ENCODE measurements at places on chromosomes 1 and 21.

DNA sequence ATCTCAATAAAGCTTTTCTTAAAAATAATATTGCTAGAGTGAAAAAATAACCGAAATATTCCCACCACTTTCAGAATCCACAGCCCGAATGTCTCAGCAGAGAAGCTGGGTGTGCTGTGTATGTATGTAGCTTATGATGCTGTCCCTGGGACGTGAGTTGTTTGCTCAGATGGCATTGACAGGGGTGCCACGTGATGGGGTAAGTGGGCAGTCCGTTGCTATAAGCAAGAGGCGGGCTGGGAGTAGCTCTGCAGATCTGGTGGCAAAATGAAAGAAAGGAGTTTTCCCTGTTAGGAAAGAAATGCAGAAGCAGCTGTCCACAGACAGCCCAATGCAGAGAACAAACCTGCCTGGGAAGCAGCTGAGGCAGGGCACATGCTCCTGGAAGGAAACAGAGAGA is 3.8 kb upstream of the FAM20B start:
- no peak for DNase-seq

DNA sequence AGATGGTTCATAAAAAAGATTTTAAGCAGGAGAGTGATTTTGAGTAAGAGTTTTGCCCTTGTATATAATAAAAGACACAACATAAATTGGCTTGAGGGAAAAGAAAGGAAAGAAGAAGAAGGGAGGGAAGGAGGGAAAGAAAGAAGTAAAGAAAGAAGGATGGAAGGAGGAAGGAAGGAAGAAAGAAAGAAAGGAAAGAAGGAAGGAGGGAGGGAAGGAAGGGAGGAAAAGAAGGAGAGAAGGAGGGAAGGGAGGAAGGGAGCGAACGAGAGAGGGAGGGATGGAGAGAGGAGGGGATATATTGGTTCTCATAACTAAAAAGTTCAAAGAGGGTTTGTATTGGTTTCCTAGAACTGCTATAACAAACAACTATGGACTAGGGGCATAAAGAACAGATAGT is 62.2 kb upstream of the PAX7 start:
- DNase-seq = no peak

DNA sequence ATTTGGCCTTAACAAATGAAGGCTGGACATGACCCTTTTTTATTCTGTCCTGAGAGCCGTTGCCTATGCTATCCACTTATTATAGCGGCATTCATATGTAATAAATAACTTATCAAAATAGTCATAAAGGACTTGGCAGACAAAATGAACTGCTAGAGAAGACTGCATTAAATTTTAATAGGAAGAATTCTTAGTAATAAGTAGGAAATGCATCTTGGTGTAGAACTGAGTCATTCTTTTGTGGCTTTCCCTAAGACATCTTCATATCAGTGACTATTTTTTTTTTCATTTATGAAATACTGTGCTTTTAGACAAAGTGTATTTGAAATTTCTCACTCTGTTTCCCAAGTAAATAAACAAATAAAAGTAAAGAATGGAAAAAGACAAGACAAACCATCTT is 45.6 kb downstream of the PBX1 start:
- no peak for DNase-seq

- DNase-seq = no peak
Measured at GRCh38 chr1:20935717-20936116, 148.6 kb upstream of the HP1BP3 start.

DNA sequence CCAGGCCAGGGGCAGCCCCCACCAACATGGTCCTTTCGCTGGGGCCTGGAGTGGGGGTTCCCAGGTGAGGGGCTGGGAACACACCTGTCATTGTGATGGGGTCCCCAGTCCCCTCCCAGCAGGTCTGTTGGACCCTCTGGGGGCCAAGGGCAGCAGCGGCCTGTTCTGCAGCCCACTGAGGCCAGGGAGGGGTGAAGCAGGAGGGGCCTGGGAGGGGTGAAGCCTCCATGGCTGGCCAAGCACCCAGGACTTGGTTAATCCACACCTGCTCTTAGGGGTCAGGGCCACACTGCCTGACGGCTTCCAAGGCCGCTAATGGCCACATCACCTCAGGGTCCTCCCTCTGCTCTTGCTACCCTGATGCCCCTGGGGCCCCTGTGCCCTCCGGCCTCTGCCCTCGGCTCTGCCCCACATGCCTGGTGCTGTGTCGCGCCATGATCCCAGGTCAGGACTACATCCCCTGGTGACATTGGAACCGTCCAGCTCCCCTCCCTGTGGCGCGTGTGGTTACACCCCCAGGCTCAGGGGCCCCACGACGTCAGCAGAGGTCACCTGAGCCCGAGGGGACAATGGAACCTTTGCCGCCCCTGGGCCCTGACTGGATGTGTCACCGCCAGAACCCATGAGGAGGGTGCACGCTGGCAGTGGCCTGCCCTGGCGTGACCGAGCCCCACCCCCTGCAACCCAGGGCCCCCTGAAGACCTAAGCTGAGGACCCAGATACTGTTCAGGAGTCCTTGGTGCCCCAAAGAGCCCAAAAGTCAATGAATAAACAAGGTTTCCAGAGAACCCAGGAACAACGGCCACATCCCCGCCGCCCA is 7.0 kb downstream of the TNFRSF18 start:
- no peak for DNase-seq

GRCh38 chr1:222382171-222382570 is 165.7 kb downstream of the HHIPL2 start:
- DNase-seq = no peak

GRCh38 chr1:39988618-39989343 is 33.8 kb downstream of the MFSD2A start:
- DNase-seq = no peak

DNA sequence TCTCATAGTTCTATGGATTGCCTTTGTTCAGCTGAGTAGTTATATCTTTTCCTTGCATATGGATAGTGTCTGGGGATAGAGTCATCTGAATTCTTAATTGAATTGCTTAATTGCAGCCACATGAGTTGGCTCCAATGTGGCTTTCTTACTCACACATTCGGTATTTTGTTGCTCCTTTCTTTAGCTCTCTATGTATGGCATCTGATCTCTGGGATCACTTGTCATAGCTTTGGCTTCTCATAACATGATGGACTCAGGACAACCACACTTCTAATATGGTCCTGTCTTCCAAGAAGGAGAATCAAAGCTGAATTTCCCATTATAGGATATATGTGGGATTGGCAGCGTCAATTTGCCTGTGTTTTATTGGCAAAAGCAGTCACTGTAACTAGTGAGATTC is 716.2 kb downstream of the NCAM2 start:
- no peak for DNase-seq

DNA sequence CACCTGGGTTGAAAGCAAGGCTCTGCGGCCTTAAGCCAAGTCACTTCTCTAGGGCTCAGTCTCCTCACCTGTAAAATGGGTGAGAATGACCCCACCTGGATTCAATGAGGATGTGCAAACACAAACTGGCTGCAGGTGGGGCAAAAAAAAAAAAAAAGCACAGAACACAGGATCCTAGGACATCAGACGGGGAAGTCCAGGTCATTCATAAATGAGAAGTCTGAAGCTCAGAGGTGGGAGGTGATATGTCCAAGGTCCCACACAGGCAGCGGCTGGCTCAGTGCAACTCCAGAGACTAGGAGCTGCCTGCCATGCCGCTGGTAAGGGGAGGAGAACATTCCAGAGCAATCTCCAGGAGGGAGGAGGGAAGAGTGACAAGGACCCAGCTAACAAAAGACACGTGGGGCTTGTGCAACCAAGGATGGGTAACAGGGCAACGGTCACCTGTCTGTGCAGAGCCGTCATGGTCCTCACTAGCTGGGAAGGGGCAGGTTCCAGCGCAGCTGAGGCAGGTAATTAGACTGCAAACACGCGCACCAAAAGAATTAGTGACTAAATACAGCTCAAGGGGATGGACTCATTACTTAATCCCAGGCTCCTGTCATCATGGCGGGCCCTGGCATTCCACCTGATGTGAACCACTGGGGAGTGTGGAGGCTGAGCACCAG is 19.5 kb downstream of the IFFO2 start:
- DNase-seq = no peak

GRCh38 chr1:227869851-227870305 is 54.4 kb downstream of the PRSS38 start:
- no peak for DNase-seq

DNA sequence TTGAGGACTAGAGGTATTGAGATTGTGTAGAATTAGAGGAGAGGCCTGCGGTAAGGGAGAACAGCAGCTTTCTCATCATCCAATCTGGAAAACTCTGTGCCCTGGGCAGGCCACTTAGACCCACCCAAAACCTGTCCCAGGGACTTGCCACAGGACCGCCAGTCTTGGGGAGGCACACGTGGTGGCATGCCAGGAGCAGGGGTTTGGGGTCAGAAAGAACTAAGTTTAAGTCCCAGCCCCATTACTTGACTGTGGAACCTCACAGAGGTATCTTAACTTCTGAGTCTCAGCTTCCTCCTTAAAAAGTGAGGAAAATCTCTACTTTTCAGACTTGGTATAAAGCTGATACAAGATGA is 356.6 kb downstream of the HHAT start:
- DNase-seq = no peak

DNA sequence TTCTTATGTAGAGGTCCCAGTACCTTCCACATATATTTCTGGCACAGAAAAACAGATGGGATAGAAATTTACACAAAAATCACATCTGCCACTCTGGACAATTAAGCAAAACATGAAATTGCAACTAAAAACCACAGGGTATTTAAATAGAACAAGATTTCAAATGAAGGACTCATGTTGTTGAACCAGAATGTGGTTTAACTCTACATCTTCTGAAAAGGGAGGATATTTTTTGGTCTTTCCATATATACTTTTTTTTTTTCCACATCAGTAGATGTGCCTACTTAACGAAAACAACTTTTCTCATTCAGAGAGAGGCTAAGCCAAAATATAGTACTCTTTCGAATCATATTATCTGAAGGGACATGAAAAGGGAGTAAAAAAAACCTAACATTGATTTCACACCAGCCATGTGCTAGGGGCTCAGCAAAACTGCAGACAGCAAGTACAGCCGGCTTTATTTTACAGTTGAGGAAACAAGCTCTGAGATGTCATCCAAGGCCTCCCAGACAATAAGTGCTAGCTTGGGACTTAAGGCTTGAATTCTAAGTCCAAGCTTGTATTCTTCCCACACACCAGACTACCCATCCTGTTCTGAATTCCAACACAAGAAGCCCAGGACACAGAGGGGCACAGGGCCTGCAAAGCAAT is 208.9 kb downstream of the PBX1 start:
- no peak for DNase-seq

DNA sequence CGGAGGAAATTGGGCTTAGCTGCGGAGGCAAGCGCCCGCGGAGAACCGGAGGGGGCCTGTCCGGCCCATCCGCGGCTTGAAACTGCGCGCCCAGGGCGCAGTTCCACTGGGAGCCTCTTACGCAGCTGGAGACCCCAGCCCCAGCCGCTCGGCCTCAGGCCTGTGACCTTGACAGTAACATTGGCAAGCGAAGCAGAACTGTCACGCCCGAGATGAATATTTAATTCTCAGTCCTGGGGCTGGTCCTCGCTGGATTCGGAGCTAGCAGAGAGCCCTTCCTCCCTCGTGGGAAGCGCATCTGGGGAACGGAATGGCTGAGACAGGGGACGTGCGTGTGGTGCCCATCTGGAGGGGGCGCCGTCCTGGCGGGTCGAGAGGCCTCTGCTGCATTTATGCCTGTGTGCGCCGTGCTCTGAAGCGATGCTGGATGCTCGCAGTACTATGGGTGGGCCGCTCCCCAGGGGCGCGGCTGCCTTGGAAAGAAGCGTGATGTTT is 928 bp downstream of the SLC6A17 start:
- no peak for DNase-seq

- no peak for DNase-seq
Measured at GRCh38 chr21:45982092-45982757, 655 bp downstream of the COL6A1 start.

DNA sequence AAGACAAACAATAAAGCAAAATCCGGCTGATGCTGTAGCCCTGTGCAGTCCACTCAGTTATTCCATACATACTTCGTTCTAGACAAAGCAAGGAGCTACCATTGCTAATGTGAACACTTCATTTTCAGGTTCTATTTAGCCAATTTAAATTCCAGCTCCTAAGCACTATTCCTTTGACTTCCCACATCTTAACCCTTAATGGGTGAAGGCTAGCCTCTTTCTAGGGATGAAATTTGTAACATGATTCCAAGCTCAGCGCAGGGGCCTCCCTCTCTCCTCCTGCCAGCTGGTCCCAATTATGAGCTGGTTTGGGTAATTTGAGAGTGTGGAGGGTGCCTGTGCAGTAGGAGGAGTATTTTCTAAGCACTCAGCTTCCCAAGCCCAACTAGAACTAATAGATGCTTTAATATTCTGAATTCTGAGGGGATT is 53.9 kb upstream of the PTGFRN start:
- no peak for DNase-seq

- DNase-seq = no peak
Measured at GRCh38 chr1:19044975-19045831, 88.7 kb upstream of the IFFO2 start.

- no peak for DNase-seq
Measured at GRCh38 chr1:234776876-234777855, 167.2 kb upstream of the IRF2BP2 start.

GRCh38 chr1:3063379-3064295 is 5.4 kb upstream of the PRDM16 start:
- DNase-seq = no peak

GRCh38 chr1:229237320-229237719 is 33.6 kb upstream of the RAB4A start:
- no peak for DNase-seq

- DNase-seq = no peak
Measured at GRCh38 chr1:201747261-201747660, 81.7 kb upstream of the IPO9 start.

GRCh38 chr1:102296116-102296515 is 299.4 kb upstream of the OLFM3 start:
- no peak for DNase-seq

DNA sequence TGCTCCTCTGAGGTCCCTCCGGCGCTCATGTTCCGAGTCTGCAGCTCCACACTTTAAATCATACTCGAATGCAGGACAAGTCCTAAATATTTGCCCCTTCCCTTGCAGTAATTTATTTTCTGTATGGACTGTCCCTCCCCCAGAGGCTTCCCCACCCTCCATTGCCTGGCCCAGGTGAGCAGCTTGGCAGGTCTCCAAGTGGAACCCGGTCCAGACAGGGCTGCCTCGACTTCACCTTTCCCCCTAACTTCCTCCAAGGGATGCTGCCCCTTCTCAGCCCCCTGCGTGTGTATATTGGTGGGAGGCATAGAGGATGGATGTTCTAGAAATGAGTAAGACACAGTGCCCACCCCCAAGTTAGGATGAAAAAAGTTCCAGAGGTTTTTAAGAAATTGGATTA is 5.4 kb upstream of the OPTC start:
- no peak for DNase-seq

- no peak for DNase-seq
Measured at GRCh38 chr1:9728451-9729295, 77.1 kb downstream of the PIK3CD start.

DNA sequence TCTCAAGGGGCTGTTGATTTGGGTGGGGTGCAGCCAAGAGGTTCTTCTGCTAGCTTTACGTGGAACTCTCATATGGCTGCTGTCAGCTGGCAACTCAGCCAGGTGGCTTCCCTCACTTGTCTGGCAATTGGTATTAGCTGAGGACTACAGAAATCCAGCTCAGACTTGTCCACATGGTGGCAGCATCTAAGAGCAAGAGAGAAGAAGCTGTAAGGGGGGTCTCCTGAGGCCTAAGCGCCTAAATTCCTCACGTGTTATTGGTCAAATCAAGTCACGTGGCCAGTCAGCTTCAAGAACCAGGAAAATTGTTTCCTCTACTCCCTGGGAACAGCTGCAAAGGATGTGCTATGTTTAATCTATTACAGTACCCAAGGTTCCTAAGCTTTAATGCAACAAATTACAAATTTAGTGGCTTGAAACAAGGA is 4.2 kb upstream of the DYRK3 start:
- peak; percentile 95 for DNase-seq

Data from vagina (tissue), 2 donors.